ENCODE measurements at places on chromosomes 6 and 20.
A peak's percentile ranks its signal among the peaks of the same experiment; 100 is the strongest.

DNA sequence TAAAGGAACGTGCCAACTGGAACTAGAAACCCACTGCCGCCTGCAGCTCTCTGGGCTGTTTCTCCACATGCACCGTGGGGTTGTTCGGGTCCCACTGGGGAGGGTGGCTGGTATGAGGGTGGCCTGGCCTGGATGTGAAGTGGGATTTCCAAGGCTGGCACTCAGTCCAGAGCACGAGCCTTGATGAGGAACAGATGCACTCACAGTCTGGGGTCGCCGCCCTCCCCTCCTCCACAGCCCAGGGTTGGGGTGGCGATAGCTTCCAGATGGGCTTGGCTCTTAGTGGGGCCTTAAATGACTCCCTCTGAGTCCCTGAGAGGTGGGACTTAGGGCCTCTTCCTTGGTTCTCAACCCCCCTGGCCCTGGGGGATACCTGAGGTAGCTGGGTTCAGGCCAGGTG is 30.7 kb upstream of the ANGPT4 start:
- DNase-seq: no peak

DNA sequence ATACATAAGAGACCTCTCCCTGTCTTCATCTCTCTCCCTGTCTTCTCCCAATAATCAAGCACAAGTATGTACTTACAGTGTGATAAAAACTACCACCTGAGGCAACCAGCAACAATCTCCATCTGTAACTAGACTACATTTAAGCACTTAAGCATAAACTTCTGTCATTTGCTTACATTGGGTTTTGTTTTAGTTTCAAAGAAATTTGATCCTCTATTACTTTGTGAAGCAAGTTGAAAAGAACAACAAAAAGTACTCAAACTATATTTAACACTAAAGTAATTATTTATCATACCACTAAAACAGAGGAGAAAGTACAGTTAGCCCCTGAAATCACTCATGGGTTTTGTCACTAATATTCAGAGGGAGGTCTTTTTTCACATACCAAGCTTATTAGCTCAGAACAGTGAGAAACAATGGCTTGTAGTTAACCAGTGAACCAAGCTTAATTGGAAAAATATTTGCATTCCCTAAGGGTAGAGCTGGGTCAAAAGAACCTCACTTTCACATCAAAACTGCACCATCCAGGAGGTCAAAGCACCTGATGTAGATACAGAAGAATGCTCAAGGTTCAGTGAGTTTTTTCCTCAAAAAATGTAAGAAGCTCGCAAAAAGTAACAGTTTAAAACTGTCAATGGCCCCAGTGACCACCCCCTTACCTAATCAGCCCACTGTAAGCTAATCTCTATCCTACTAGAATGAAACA is 34.1 kb downstream of the DCDC2 start:
- DNase-seq: no peak

GRCh38 chr6:128997880-128998279 is 114.9 kb downstream of the LAMA2 start:
- DNase-seq: no peak

GRCh38 chr6:6676910-6677441 is 88.5 kb downstream of the LY86 start:
- DNase-seq: peak; percentile 57

DNA sequence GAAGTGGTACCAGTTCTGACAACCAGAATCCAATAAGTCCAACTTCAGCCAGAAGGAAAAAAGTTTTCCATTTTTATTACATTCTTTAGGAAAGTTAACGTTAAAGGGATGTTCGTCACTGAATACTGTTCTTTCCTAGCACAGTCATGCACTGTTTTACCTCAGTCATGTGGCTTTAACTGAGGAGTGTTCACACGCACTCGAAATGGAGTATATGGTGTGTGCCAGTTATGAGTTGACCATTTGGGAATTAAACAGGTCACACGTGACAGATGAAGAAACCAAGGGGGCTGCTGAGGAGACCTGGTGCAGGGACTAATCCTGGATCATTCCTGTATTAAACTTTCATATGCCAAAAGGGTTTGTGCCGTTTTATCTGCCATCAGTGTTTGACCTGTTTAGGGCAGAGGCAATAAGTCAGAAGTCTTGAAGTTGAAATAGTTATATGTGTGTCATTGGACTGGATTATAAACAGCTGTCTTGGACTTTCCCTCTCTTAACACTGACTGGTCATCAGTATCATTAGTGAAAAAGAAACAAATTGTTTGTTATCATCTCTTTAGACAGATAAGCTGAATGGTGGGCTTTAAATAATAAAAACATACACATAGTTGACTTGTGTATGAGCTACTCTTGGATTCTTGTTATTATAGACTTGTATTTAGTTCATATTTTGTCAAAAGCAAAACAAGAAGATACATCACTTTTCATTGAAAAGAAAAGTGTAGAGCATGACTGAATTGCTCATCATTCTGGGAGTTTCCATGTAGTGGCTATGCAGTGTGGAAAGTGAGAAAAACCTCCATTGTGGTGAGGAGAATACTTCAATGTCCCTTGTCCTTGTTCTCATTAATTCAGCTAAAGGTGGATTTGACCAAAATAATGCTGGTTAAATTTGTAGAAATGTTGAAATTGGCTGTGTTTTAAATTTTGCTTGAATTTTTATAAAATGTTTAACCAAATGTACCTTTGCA is 123.5 kb upstream of the SAMD5 start:
- no peak for DNase-seq

Data from NCI-H187 (cell line).